Caudate nucleus (tissue), 63 donors: ENCODE measurements at places on chromosomes 7 and 10.

GRCh38 chr7:37354656-37355131, 94.0 kb downstream of the ELMO1 start:
- DNase-seq: peak; percentile 3

- DNase-seq: no peak
Observed at GRCh38 chr7:123581162-123581459, 20.5 kb upstream of the ASB15 start.

DNA sequence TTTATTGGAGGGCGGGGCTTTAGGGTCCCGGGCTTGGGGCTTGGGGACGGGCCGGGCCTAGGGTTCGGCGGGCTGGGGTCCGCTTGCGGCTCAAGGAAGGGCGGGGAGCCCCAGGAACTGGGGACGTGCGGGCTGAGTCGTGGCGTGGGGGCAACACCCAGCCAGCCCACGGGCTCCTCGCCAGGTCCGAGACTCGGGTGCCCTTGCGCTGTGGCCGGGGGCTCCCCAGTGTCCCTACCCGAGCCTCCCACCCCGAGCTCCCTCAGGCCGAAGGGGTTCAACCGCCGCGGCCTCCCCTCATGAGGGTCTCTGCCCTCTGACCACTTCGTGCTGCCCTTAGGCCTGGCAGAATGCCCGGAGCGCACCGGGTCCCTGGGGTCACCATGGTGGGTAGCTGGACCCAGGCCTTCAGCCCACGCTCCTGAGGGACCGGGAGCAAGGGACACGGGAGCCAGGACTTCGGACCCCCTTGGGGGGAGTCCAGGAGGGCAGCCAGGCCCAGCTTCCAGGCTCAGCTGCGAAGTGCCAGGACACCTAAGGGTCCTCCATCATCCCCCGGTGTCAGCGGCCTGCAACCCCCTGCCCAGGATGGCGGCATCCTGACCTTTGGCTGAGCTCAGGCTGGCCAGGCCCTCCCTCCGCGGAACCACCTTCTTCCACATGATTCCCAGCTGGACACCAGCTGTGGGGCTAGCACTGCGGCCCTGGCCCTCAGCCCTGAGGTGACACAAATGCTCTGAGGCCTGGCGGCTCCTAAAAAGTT, 524 bp upstream of the FUOM start:
- no peak for DNase-seq

GRCh38 chr10:100742936-100743335, 2.4 kb upstream of the PAX2 start:
- no peak for DNase-seq

GRCh38 chr7:100016215-100016901, 962 bp downstream of the ZKSCAN1 start:
- DNase-seq: peak; percentile 73

- DNase-seq: no peak
Observed at GRCh38 chr7:157651366-157652160, 314.8 kb downstream of the DNAJB6 start.

DNA sequence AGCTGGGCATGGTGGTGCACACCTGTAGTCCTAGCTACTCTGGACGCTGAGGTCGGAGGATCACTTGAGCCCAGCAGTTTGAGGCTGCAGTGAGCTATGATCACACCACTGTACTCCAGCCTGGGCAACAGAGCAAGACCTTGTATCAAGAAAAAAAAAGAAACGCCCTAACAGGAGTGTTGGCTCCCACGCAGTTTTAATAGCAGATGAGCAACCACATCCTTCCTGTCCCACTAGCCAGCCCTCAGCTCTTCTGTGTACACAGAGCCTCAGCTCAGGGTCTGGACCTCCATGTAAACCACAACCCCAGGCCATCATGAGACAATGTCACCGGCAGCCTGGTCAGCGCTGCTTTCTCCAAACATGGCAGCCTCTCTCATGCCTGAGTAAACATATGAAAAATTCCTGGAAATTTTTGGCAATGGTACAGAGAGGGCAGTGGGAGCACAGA, 108.2 kb downstream of the PIP4K2A start:
- DNase-seq: no peak

- no peak for DNase-seq
Observed at GRCh38 chr7:140230516-140230860, 53.7 kb upstream of the KDM7A start.

- DNase-seq: no peak
Observed at GRCh38 chr7:155541986-155542675, 4.2 kb downstream of the CNPY1 start.

DNA sequence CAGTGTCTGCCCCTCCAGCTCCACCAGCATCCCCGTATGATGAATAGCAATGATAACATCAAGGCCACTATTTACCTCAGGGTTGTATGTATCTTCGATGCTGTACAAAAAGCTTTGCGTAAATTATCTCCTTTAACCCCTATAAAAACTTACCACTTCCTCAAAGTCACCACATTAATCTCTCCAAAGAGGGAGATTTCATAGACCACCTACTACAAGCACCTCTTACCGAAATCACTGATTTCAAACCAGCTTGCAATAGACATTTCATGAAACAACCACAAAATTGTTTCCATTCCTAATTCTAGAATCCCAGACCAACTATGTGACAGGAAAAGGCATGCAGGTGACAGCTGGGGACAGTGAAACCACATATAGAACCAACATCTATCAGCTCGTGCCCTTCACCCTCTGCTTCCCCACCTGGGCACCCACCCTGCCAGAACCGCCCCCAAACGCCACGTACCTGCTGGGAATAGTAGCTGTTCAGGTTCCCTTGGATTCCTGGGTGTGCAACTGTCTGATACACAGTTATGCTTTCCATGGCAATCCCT, 20.1 kb upstream of the MMP21 start:
- no peak for DNase-seq

DNA sequence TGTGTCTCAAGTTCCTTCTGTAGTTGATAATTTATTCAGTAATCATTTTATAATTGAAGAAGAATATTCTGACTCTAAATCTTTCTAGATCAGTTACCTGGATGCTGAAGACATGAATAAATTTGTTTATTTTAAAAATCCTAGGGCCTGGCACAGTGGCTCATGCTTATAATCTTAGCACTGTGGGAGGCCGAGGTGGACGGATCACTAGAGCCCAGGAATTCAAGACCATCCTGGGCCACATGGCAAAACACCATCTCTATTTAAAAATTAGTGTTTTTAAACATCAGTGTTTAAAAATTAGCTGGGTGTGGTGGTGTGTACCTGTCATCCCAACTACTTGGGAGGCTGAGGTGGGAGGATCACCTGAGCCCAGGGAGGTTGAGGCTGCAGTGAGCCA, 9.3 kb downstream of the POR start:
- DNase-seq: no peak

DNA sequence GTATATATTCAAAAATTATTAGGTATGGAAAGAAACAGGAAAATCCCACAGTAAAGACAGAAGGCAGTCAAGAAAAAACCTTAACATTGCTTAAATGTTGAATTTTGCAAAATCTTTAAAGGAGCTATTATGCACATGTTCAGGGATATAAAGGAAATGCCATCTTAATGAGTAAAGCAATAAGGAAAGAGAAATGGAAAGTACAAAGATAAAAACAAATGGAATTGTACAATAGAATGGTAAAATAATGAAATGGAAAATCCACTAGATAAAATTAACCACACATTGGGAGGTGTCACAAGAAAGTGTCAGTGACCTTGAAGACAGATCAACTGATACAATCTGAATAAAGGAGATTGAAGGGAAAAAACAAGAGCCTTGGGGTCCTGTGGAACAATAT, 82.0 kb downstream of the KIF20B start:
- no peak for DNase-seq

- DNase-seq: no peak
Observed at GRCh38 chr10:130424418-130424817, 288.2 kb downstream of the GLRX3 start.

GRCh38 chr10:1183033-1183396, 126.8 kb downstream of the WDR37 start:
- no peak for DNase-seq

DNA sequence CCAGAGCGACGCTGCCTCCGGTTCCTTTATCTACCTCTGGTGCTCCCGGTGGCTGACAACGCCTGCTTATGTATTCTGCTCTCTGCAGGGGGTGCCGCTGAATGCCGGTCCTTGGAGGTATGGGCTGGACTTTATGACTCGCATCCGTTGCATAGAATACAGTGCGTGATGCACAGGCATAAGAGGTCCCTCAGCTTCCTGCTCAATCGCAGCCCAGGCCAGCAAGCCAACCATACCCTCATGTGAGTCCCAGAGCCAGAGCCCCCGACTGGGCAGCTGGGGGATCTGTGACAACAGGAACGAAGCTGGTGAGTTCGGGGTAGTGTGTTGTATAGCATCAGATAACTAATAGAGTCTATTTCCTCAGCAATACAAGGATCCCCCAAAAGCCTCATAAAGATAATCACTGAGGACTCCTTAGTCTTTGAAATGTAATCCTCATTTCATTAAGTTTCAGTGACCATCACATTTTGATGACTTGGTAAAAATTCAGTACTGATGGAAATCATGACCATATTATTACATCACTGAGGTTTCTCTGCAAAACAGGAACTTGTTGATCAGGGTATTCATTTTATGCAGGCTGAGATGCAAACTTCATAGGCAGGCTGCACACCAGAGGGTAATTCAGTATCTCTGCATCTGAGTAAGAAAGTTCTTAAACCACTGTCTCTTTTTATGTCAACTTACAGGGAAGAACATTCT, 607.8 kb downstream of the PTPRN2 start:
- no peak for DNase-seq

DNA sequence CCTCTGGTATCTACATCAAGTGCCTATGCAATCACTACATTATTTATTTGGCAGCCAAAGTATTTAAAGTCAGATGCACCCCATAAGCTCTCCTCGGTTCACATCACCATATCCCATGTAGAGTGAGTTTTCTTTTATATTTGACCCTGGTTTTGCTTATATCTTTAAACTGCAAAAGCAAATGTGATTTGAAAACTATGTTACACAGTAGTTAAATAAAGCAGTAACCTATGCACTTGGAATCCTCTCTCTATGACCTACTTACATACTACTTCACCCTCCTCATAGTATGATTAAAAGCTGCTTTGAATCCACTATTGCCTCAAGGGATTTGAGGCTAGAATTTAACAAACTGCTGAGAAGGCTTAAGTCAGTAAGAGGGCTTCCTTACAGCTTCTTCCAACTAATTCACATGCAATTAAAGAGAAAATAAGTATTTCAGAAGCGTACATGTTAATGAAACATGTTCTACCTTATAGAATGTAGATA, 2.2 kb upstream of the CELF2 start:
- DNase-seq: no peak

DNA sequence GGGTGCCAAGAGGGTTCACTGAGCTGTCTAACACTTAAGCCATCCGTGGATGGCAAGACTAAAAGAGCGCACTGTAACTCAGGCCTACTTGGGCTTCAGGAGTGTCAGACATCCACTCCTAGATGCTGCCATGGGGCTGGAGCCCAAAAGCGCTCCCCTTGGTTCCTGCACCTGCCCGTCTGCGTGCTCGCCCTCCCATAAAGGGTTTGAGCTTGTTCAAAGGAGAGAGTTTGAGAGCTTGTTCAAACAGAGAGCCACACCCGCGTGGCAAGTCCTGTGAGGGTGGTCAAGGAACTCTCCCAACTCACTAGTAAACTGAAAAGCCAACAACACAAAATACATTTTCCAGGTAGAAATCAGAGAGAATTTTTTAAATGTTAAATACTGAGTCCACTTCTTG, 256.7 kb downstream of the SEMA3A start:
- DNase-seq: no peak
